ENCODE measurements at places on chromosomes 3 and 15.

DNA sequence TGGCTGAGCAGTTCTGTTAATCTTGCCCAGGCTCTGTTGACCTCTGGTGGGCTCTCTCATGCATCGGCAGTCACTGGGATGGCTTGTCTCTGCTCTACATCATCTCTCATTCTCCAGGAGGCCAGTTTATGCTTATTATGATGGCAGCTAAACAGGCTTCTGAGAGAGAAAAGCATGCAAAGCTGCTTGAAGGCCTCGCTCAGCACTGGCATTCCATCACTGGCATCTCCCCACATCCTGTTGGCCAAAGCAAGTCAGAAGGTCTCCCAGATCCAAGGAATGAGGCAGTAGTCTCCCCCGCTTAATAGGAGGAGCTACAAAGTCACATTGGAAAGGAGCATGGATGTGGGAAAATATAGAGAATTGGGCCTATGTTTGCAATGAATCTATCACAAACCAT is 212.6 kb downstream of the ZNF621 start:
- DNase-seq = no peak

DNA sequence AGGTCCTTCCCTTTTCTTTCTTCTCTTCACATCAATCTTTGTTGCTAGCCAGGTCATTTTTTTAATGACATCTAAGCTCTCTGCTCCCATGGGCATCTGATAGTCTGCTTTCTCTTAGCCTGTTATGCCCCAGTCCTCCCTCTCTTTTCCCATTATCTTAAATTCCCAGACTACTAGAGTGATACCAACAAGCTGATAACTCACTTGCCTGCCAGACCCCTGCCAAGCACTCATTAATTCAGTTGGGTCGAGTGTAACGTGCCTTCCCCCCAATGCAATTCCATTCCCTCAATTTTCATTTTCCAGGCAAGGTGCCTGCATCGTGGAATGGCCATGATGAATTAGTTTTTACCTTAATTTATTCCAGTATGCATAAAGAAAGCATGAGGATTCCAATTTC is 450.8 kb upstream of the ADAMTS9 start:
- no peak for DNase-seq

- DNase-seq = no peak
Measured at GRCh38 chr3:147200545-147200944, 205.8 kb downstream of the ZIC4 start.

GRCh38 chr3:20401253-20401652 is 215.2 kb upstream of the SGO1 start:
- no peak for DNase-seq

GRCh38 chr3:79032686-79033318 is 735.0 kb downstream of the ROBO1 start:
- DNase-seq = peak; percentile 24

- DNase-seq = no peak
Measured at GRCh38 chr15:80052597-80053304, 6.7 kb upstream of the ZFAND6 start.

GRCh38 chr3:169809230-169809795 is 3.4 kb upstream of the LRRIQ4 start:
- DNase-seq = no peak

DNA sequence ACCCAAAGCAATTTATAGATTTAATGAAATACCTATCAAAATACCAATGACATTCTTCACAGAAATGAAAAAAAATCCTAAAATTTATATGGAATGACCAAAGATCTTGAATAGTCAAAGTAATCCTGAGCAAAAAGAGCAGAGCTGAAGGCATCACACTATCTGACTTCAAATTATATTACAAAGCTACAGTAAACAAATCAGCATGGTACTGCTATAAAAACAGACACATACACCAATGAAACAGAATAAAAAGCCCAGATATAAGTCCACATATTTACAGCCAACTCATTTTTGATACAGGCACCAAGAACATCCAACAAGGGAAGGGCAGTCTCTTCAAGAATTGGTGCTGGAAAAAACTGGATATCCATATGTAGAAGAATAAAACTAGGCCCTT is 54.9 kb upstream of the TMEM158 start:
- no peak for DNase-seq

GRCh38 chr15:71752604-71753289 is 57.6 kb upstream of the NR2E3 start:
- DNase-seq = peak; percentile 38

DNA sequence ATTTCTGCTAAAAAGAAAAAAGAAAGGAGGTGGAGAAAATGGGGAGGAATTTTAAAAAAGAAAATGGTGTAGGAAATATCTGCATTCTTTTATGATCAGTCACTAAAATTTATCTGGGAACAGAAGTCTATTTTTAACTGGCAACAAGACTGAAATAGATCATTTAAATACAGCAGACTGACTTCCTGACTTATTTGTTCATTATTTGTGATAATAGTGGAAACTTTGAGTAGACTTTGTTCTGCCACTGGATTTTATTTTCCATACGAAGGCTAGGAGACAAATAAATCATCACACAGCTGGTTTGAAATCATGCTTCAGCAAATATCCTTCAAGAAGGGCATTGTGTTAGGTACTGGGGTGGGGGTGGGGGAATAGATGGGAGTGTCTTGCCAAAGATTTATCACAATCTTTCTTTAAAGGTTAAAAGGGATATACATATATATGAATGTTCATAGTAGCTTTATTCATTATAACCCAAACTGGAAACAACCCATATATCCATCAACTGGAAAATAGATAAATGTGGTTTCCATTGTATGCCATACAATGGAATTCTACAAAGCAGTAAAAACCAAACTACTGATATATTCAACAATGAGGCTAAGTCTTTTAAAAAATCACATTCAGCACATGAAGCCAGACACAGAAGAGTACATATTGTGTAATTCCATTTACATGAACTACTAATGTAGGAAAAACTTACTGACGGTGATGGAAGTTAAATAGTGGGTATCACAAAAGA is 4.7 kb upstream of the CLASP2 start:
- no peak for DNase-seq

DNA sequence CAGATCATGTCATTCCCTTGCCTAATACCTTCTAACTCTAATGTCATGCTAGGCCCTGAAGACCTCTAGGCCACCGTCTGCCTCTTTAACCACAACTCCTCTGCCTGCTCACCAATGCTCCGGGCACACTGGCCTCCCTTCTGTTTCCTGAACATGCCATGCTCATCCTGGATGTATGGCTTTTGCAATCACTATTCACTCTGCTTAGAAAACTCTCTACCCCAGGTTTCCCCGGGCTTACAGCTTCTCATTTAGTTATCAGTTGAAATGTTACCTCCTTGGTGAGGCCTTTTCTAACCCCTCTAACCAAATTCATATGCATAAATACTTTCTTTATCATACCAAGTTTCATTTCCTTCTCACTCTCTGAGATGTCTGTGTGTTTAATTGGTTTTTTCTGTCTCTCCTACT is 727.8 kb upstream of the CFAP20DC start:
- no peak for DNase-seq

DNA sequence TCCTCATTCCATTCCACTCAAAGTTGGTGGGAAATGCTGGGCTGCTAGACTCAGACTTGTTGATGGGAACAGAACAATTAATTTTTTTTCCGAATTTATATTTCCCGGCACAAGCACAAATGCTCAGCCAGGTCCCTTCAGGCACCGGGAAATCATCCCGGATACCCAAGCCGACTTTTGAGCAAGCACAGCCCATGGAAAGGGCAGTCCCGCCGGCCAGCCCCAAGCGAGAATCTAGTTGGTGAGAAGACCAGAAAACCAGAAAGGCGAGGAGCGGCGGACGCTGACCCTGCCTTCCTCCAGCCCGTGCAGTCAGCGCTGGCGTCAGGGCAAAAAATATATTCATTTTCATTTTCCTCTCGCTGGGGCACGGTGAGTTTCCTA is 763 bp upstream of the ZIC4 start:
- no peak for DNase-seq

DNA sequence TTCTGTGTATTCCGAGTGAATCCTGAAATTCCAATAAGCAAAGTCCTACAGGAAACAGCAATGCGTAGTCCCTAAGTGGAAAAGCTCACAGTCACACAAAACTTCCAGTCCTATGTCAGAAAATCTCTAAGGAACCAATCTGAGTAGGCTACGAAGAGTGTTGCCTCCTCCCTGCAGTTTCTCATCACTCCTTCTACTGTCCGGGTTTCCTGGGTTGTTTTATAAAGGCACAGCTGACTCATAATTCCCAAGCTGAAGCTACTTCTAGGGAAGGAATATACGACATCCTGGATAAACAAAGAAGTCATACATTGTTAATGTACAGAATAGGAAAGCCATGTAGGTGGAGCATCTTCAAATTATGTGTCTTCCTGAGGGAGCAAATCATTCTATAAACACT is 65.7 kb upstream of the RGMA start:
- DNase-seq = no peak

GRCh38 chr3:39752019-39752637 is 57.3 kb upstream of the MYRIP start:
- DNase-seq = no peak

DNA sequence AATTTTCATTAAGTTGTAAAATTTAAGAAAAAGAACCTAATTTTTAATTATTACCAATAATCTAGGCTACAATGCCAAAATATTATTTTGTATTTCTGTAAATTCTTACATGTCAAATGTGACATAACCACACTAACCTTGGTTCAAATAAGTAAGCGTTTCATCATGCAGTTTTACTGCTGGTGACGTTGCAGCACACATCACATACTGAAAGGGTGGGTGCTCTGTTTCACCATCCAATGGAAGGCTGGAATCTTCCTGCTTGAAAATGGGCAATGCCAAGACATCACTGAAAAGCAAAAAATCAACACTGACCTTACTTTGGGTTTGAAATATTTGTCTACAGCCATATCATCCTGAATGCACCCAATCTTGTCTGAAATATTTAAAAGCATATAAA is 14.8 kb downstream of the UBP1 start:
- DNase-seq = no peak

DNA sequence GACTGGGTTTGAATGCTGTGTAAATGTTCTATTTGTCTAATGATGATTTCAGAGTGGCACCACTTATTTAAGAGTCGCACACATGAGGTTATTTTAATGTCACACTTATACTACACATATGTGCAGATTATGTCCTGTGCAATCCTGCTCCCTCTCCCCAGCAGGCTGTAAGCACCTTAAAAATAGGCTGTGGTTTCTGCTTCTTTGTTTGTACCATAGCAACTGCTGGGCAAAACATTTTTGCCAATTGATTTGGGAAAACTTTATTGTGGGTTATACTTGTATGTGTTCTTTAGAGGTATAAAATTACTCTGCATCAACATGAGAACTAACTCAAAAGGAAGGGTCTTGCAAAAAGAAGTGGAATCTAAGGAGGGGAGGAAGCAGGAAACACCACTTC is 318.5 kb downstream of the NTRK3 start:
- DNase-seq = no peak

DNA sequence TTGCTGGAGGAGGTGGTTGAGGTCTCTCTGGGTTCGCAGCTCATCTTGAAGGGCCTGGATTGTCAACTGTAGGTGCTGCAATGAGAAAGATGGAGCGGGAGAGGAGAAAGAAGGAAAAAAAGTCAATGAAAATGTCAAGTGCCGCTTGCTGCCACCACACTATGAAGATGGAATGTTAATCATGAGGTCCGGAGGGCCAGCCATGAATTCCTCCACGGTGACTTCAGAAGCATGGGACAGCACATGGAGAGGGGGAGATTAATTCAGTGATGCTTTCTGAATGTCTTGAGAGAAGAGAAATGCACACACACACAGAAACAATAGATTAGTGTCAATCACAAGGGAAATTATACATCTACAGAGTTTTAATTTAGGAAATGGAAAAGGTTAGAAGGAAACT is 171.9 kb downstream of the ERC2 start:
- DNase-seq = no peak

DNA sequence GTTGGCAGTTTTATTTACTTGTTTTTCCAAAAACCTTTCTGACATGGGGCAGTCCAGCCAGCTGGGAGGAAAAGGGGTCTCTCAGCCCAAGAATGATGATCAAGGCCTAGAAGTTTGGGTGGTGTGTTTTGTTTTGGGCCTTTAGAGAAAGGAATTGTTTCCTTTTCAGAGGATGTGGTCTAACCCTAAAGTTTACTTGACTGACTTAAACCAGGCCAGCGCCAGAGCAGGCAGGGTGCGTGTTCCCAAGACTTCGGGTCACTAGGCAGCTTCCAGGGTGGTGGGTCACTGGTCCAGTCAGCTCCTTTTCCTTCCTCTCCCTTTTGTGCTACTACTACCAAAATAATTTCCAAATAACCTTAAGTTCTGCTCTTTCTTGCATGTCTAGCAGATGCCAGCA is 4.9 kb downstream of the FLNB start:
- no peak for DNase-seq

DNA sequence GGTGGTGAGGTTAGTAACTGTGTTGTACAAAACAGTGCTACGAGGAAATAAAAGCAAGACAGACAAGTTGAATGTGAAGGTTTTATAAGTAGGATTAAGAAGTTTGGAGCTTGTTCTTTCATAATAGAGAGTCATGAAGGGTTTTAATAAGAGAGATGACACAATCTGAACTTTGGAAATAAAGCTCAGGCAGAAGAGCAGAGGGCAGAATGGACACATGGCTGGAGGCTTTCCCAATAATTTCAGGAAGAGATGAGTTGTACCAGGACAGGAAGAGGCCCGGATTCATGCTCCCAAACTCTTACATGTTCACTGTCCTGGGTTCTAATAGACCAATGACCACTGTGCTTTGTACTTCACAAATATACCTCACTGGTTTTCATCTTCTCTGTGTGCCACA is 194.8 kb downstream of the SLC9A9 start:
- no peak for DNase-seq

- DNase-seq = no peak
Measured at GRCh38 chr15:70114221-70114620, 16.5 kb upstream of the TLE3 start.

GRCh38 chr3:23041918-23042696 is 161.0 kb upstream of the UBE2E2 start:
- DNase-seq = no peak

GRCh38 chr3:42719002-42719401 is 16.4 kb upstream of the HHATL start:
- DNase-seq = no peak

DNA sequence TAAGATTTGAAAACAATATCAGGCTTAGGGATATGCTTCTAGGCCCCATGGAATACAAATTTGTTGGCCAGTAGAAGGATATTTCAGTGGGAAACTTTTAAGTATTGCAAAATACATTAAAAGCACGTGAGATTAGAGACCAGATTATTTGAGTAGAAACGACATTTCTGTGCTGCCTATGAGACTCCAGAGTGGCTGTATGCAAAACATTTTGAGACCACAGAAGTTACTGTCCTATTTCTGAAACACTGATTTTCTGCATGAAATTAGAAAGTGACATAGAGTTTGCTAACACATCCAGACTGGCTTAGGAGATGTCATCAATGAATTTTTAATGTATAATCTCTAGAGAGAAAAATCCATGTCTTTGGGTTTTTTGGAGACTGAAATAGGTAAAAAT is 99.8 kb downstream of the KCNH8 start:
- DNase-seq = no peak
